ENCODE measurements at places on chromosomes 6 and 20.
A peak's percentile ranks its signal among the peaks of the same experiment; 100 is the strongest.

DNA sequence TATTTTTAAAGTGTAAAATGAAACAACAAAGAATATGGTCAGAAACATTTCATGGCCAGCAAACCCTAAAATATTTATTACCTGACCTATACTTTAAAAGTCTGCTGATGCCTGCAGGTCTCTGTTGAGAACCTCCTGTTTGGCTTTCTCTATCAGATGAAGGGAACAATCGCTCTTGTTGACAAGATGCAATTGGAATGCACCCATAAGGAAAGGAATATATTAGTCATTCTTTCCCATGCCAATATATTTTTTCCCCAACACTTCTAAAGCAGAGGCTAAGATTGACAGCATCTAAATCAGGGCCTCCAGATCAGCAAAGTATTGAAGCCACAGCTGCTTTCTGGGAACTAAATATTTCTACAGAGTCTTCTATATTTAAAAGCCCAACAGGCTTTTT lies 897.8 kb downstream of the EPHA7 start:
- no peak for DNase-seq

DNA sequence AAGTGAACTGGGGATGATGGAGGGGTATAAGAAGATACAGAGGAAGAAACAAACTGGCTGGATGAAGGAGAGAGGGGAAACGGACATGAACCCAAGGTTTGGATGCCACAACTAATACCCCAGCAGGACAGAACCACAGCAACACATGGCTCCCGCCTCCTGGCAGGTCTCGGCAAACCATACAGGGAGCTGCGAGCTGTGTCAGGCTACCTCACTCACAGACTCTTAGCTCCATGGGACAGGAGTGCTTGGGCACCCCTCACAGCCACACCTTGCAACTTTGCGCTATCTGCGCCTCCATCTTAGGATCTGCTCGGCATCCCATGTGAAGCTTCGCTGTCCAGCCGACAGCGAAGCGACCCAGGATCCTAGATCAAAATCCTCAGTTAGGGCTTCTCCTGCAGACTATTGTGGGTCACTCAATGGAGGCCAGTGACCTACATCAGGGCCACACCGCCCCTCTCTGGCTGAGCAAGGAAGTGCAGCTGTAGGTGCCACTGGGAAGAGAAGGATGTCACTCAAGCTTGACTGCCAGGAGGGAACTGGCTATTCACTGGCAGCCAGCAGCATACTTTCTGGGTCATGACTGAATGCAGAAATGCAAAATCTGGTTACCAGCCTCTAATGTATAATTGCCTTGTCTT lies 174.4 kb upstream of the RIN2 start:
- peak; percentile 85 for DNase-seq

- no peak for DNase-seq
Observed at GRCh38 chr20:10618611-10619245, 55.1 kb downstream of the JAG1 start.

- DNase-seq, result no peak
Observed at GRCh38 chr6:33549196-33549595, 30.9 kb downstream of the BAK1 start.

DNA sequence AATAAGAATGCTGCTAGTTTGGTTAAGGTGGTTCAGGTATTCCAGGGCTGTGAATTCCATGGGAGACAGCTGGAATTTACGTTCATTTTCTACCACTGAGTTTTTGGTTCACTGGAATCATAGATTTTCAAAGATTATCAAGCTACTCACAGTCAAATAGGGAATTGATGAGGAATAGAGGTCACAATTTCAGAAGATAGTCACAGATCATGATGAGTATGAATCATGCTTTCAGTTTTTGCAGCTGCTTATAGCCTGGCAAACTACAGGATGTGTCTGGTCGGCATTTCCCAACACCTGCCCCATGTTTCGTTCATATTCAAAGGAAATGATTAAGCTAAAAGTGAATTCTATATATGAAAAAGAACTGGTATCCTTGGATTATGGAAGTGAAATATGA lies 58.7 kb downstream of the BCKDHB start:
- DNase-seq, result no peak

GRCh38 chr6:56604186-56604585 lies 38.5 kb downstream of the DST start:
- no peak for DNase-seq

All from A673 (cell line).